ENCODE measurements at places on chromosomes 1 and 21.

DNA sequence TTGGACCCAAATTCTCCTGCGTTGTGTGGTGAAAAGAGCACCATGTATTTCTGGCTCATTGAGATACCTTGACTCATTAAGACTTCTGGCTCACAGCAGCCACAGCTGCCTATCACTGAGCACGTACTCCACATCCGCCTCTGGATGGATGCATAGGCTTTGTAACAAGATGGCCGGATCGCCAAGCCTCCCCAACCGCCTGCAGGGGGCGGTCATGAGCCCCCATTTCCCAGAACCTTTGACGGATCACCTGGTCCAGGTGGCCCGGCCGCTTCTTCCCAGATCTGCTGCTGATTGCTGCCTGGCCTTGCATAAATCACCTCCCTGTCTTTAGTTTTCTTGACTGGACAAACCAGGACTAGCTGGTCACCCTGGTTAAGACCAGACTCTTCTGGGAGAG lies 156.5 kb upstream of the KLHDC7A start:
- no peak for DNase-seq

- DNase-seq = no peak
Measured at GRCh38 chr1:198118134-198118533, 38.7 kb upstream of the NEK7 start.

DNA sequence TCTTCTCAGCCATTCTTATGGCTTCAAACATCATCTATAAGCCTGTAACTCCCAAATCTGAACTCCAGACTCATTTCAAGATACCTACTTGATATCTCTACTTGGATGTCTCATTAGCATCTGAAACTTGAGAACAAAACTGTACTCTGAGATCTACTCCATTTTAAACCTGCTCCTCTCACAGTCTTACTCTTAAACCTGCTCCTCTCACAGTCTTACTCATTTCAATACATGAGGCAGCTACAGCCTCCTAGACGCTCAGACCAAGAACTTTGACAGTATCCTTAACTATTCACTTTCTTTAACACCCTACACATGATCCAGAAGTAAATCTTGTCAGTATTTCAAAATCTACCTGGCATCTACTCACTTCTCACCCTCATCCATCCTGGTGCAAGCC lies 54.3 kb downstream of the NBPF6 start:
- DNase-seq = no peak

DNA sequence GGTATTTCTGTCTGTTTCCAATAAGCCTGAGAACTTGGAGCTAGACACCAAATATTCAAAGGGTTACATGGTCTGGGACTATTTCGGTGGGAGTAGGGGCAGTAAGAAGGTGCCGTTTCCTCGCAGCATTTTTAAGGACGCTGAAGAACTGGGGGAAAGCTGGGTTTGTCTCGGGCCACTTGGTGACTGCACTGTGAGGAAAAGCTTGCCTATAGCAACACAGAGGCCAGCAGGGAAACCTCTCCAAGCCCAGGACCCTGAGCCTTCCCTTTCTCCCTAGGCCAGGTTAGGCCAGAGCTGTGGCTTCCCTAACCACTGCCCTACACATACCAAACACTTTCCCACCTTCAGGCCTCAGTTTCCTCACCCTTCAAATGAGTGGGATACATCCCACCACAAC lies 3.3 kb downstream of the GLIS1 start:
- no peak for DNase-seq

DNA sequence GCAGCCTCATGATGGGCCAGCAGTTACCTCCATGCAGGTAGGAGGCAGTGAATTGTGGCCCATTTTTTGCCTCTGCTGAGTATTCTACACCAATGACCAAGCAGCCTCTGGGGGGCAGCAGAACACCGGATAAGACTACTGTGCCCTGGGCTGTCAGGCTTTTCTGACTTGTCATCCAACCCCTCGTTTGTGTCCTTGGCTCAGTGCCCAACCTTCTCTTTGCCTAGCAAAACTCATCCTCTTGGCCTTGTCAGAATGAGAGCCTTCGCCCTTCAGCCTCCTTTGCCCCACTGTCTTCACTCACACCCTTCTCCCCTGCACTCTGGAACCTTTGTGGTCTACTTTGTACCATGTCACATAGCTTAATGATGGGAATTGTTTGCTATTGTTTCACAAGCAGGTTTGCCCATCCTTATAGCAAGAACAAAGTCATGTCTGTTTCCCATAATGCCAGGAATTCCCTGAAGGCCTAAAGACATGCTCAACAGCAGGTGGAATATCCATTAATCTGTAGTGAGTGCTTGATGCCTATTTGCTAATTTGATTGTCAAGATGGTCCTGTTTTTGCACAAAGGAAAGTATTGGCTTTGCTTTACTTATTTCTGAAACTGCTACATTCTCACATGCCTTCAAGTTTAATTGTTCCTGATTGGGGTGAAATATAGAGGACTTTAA lies 255.9 kb downstream of the HHAT start:
- peak; percentile 89 for DNase-seq

DNA sequence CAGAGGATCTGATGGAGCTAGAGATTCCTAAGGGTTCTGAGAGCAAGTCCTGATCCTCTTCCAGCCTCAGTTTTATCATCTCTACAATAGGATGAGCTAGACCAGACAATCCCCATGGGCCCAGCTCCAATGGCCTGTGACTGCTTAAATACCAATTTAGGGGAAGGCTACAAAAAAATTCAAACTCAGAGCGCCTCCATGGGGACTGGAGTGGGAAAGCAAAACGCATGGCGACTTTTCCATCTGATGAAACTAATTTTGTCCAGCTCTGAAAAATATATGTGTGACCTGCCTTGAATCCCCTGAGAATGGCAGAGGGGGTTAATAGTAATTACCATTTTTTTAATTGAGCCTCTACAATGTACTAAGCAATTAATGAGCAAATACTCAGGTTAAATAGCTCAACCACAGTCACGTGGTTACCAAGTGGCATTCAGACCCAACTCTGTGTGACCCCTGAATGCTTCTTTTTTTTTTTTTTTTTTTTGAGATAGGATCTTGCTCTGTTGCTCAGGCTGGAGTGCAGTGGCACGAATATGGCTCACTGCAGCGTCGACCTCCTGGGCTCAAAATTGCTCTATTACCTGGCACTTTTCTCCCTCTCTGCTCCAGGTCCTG lies 8.4 kb downstream of the EXTL1 start:
- no peak for DNase-seq

DNA sequence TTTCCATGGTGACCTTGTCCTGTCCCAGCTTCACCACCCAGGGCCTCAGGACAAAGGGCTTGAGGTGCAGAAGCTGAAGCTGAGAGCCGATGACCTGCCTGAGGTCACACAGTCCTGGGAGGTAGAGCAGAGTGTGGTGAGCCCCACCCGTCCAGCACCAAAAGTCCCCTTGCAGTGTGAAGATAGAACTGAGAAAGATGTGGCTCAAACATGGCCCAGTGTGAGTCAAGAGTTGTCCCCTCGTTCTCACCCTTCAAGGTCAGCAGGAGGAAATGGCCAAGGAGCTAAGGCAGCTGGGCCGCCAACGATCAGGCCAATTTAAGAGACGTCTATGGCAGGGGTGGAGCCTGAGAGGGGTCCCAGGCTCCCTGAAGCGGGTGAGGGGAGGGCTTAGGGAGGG lies 157.5 kb upstream of the KLHDC7A start:
- no peak for DNase-seq

DNA sequence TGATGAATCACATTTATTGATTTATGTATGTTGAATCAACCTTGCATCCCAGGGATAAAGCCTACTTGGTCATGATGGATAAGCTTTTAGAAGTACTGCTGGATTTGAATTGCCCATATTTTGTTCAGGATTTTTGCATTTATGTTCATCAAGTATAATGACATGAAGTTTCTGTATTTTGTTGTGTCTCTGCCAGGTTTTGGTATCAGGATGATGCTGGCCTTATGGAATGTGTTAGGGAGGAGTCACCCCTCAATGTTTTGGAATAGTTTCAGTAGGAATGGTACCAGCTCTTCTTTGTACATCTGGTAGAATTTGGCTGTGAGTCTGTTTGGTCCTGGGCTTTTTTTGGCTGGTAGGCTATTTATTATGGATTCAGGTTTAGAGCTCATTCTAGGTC lies 1643.1 kb upstream of the B3GALT2 start:
- no peak for DNase-seq

DNA sequence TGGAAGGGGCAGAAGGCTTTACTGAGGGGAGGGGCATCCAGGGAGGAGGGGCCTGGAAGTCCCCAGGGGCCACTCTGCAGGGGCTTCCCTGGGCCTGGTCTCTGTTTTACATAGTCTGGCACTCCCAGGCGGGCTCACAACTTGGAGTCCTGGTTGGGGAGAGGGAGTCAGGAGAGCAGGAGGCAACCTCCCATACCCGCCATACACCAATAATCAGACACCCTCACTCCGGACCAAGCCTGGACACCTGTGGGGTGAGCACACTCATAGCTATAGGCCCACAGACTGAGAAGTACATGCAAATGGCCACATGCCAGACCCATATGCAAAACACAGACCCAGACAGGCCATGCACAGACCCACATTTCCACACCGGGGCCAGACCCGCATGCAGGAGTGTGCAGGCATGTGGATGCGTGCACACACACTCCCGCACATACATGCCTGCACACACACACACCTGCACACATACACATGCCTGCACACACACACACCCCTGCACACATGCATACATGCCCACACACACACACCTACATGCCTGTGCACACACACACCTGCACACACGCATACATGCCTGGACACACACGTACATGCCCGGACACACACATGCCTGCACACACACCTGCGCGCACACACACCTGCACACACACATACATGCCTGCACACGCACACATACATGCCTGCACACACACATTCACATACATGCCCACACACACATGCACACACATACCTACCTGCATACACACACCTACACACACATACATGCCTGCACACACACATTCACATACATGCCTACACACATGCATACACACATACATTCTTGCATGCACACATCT lies 89.5 kb upstream of the RUNX3 start:
- DNase-seq = no peak

- DNase-seq = no peak
Measured at GRCh38 chr1:56844545-56845136, 10.0 kb upstream of the C8A start.

DNA sequence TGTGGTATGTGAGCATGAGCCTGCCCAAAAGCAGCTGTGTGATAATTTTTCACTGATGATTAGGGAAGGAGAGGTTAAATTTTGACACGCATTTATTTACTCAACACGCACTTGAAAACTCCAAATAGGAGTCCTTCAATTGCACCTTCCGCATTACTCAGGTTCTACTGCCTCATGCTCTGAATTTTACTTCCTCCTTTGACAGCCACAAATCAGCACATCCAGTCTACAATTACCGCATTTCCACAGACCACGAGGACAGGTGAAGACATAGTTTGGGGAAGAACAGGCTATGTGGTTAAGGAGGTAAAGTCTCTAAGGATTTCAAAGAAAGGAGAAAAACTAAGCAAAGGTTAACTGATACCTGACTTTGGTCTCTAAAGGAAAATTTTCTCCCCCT lies 2.6 kb downstream of the CAPN8 start:
- DNase-seq = no peak

DNA sequence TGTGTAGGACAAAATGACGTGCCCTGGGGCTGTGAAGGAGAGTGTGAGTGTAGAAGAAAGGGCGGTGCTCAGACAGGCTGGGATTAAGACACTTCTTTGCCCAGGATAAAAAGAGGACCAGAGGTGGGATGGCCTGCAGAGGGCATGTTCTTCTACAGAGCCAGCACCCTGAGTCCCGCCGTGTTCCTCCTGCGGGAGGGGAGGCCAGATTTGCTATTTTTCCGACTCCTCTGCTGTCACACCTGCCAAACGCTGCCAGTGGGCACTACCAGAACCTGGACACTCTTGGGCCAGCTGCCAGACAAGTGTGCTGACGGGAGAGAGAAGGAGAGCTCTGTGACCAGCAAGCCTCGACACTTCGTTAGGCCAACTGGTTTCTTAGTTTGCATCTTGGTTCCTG lies 206.4 kb downstream of the PLD5 start:
- no peak for DNase-seq

- DNase-seq = no peak
Measured at GRCh38 chr1:38818175-38818976, 41.2 kb downstream of the RRAGC start.

DNA sequence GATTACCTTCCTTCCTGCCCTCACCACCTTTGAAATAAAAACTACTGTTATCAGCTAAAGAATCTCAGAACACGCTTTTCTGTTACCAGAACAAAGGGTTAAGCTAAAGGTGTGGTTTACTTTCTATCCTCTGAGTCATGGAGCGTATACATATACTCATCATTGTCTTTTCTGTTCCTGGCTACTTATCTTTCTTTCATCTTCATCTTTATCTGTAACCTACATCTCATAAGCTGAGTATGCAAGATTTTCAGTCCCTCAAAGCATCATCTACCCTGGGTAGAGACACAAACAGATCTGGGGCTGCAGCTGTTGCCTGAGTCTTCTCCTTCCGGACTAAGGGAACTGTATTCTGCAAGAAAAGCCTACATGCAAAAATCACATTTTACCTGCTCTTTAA lies 75.6 kb downstream of the LMO4 start:
- DNase-seq = no peak

DNA sequence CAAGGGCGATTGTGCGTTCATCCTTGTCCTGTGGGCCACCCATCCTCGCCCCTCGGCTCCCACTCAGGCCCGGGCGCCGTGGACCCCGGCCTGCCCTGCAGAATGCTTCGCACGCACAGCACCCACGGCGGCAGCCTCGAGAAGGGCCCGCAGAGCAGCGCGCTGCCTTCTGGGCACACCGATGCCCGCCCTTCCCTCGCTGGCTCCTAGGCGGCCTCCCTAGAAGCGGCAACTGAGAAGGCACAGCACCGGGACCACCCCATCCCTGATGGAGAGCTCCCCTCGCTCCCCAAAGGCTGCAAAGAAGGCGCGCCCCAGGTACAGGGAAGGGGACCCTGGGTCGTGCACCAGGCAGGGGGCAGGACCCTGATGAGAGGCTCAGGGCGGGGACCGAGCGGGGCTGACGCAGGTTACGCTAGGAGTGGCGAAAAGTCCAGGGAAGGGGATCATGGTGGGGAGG lies 971 bp downstream of the CAPZB start:
- no peak for DNase-seq

- DNase-seq = no peak
Measured at GRCh38 chr1:219792337-219793021, 135.9 kb downstream of the SLC30A10 start.

DNA sequence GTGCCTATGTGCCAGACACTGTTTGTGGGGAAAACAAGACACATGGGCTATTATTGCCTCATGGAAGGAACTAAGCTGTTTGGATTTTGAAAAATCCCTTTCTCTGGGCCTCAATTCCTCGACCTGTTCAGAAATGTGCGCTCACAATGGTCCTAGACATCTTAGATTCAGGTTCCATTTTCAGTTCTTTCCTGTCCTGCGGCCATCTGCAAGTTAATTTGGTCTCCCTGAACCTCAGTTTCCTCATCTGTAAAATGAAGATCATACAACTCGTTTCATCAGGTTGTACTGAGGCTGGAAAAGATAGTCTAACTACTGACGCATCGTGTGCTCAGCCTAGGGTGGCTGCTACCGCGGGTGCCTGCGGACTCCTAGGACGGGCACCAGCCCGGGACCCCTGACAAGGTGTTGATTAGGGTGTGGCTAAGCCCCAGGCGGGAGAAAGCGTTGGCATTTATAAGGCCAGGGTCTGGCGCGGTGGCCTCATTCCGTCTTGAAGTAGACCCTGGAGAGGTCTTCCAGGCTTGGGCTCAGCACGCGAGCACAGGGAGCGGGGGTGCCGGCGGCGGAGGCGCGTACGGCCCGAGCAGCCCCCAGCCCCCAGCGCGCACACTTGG lies 493 bp upstream of the ELOA start:
- DNase-seq = no peak
